Uterus (tissue), 4 donors: ENCODE measurements at places on chromosomes 1 and 21. TPM values are rescaled to one million over a fixed set of nuclear protein-coding genes. Genes with fewer than 3 reads are reported as not detected.

Gene OR2T2
- total RNA-seq, result not detected

Gene SNRPE
- 32.5 TPM for total RNA-seq

Gene ANKRD34A
- 5.0 TPM for total RNA-seq

Gene OR2L3
- not detected for total RNA-seq

Gene ATP6V0B
- 183 TPM for total RNA-seq

Gene IGSF3
- 11.6 TPM for total RNA-seq

Gene AMIGO1
- 1.0 TPM for total RNA-seq

Gene KRTAP7-1
- total RNA-seq, result not detected

Gene GBP2
- total RNA-seq, result 61.5 TPM

Gene CADM3
- 5.6 TPM for total RNA-seq

Gene PBXIP1
- total RNA-seq, result 34.4 TPM

Gene HFM1
- 8.2 TPM for total RNA-seq

Gene C1QTNF12
- total RNA-seq, result 8.2 TPM

Gene TNFSF18
- not detected for total RNA-seq

Gene KRTAP20-4
- total RNA-seq, result not detected

Gene GPR25
- total RNA-seq, result not detected

Gene SPATA6
- 27.9 TPM for total RNA-seq

Gene LCE1A
- not detected for total RNA-seq

Gene MPL
- total RNA-seq, result not detected

Gene ALX3
- 0.21 TPM for total RNA-seq

Gene GPR3
- 1.9 TPM for total RNA-seq

Gene SPSB1
- total RNA-seq, result 29.6 TPM

Gene TRAPPC10
- total RNA-seq, result 22.3 TPM

Gene ITLN1
- 0.90 TPM for total RNA-seq

Gene TMPRSS15
- not detected for total RNA-seq

Gene VHLL
- total RNA-seq, result not detected

Gene CLEC20A
- not detected for total RNA-seq

Gene TRIM17
- total RNA-seq, result not detected

Gene MNDA
- 6.9 TPM for total RNA-seq

Gene SDHC
- total RNA-seq, result 127 TPM

Gene CRYBG2
- not detected for total RNA-seq

Gene CFHR1
- not detected for total RNA-seq

Gene FCER1A
- total RNA-seq, result 0.76 TPM

Gene S100A1
- 3.8 TPM for total RNA-seq

Gene KCNAB2
- 18.7 TPM for total RNA-seq

Gene CD5L
- not detected for total RNA-seq

Gene PGBD5
- total RNA-seq, result under 0.01 TPM

Gene RGS4
- total RNA-seq, result 0.26 TPM

Gene CHODL
- total RNA-seq, result 0.24 TPM
